ENCODE measurements at places on chromosomes 4 and X. TPM values are rescaled to one million over a fixed set of nuclear protein-coding genes. Genes with fewer than 3 reads are reported as not detected.

PPP3CA gene
- total RNA-seq = 21.9 TPM

RAB33A gene
- not detected for total RNA-seq

- no peaks in the 10 kb centered on the region for H3K4me1 ChIP-seq
- H3K27ac ChIP-seq = no peak overlapping the region
- no peaks in the 10 kb centered on the region for H3K36me3 ChIP-seq
- no peak for DNase-seq
Measured at GRCh38 chr4:104930298-104930697, 216.4 kb upstream of the TET2 start.

REELD1 gene
- 1.1 TPM for total RNA-seq

DNA sequence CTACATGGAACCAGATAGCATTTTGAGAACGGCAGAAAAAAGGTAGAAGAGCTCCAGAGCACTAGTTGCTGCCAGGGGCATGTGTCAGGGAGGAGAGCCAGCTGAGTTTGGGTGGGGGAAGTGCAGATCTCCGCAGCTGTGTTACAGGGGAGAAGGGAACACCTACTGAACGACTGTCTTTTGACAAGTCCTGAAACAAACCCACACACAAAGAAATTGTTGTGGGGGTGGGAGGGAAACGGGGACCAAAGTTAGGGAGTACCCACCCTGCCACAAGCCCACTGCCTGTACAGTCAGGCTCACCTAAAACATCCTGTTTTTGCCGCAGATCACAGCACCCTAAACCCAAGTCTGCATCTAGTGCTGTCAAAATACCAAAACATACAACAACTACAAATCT, 55.5 kb downstream of the LEF1 start:
- DNase-seq = no peak
- H3K4me1 ChIP-seq = no peaks in the 10 kb centered on the region
- H3K4me3 ChIP-seq = no peak overlapping the region

GRCh38 chr4:110415041-110415440, 60.9 kb upstream of the ENPEP start:
- H3K36me3 ChIP-seq = no peaks in the 10 kb centered on the region
- no peak overlapping the region for H3K27ac ChIP-seq
- H3K4me3 ChIP-seq = no peak overlapping the region
- no peaks in the 10 kb centered on the region for H3K4me1 ChIP-seq
- no peaks in the 10 kb centered on the region for H3K27me3 ChIP-seq
- no peak for DNase-seq

DNA sequence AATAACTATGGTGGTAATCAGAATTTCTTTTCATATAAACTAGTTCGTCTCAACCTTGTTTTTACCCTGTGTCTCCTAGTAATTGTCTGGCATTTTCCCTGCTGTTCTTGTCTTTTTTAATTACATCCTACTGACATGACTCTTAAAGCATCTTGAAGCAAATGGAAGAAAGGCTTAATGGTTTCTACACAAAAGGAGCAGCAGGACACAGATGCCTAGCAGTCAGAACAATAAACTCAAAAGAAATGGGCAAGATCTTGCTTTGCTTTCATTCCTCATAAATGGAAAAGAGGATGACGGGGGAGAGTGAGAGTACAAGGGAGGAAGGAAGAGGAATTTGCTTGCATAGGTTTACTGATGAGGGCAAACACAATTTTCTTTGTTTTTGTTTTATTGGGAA, 293.2 kb upstream of the EMCN start:
- H3K4me1 ChIP-seq = peaks cover 10% of the 10 kb centered on the region
- H3K4me3 ChIP-seq = no peak overlapping the region
- DNase-seq = no peak
- no peak overlapping the region for H3K27ac ChIP-seq

EXOC1L gene
- not detected for total RNA-seq

- H3K27ac ChIP-seq = no peak overlapping the region
- DNase-seq = no peak
- no peaks in the 10 kb centered on the region for H3K4me1 ChIP-seq
- no peaks in the 10 kb centered on the region for H3K36me3 ChIP-seq
- H3K4me3 ChIP-seq = no peak overlapping the region
- H3K27me3 ChIP-seq = no peaks in the 10 kb centered on the region
Measured at GRCh38 chr4:174919886-174920423, 1.8 kb downstream of the ADAM29 start.

DNA sequence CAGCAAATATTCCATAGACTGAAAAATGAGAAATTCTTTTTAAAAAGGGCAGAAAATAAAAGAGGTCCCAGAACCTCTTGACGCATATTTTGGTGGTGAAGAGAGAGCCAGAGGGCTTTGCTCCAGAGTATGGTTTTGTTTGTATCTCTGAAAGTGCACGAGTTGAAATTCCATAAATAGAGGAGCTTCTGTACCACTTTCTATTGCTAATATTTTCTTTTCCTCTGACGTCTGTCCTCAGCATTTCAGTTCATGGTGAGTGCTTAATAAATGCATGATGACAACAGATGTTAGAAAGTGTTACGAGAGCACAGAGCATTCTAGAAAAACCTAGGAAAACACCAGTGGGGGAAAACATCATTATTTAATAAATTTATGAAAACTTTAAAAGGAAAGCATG, 145.6 kb downstream of the AMELX start:
- H3K4me1 ChIP-seq = no peaks in the 10 kb centered on the region
- H3K36me3 ChIP-seq = no peaks in the 10 kb centered on the region
- H3K27me3 ChIP-seq = no peaks in the 10 kb centered on the region
- peak overlapping the region; percentile 78 for H3K27ac ChIP-seq
- no peak for DNase-seq

GRCh38 chrX:103776546-103776945, at the start of gene PLP1:
PLP1 (plus strand) TSS chrX:103776840; CDS start chrX:103776996, 156 bp downstream.
- H3K4me3 ChIP-seq = no peak within 1 kb of the TSS
- H3K36me3 ChIP-seq = no peaks in the 10 kb centered on the region
- no peak for DNase-seq
- no peak within 1 kb of the TSS for H3K27ac ChIP-seq
- no peaks in the 10 kb centered on the region for H3K27me3 ChIP-seq

DNA sequence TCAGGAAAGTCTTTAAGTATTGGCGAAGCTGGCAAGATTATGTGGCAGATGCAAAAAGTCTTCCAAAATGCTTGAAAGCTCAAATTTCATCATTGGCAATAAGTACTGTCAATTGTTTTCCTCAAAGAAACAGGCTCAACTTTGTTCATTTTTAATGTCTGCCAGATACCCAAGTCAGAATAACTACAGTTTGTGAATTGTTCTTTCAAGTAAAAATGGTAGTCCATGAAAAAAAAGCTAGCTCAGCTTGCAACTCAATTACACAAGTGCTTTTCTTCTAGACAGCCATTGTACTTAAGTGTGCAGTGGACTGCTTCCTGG, 70.5 kb downstream of the AFF1 start:
- H3K27me3 ChIP-seq = no peaks in the 10 kb centered on the region
- no peaks in the 10 kb centered on the region for H3K36me3 ChIP-seq
- DNase-seq = no peak
- H3K4me1 ChIP-seq = peaks cover 24% of the 10 kb centered on the region
- H3K4me3 ChIP-seq = peak overlapping the region; percentile 85
- H3K27ac ChIP-seq = peak overlapping the region; percentile 94

- DNase-seq = no peak
- H3K27ac ChIP-seq = no peak overlapping the region
- no peaks in the 10 kb centered on the region for H3K36me3 ChIP-seq
- no peaks in the 10 kb centered on the region for H3K27me3 ChIP-seq
Measured at GRCh38 chrX:9370893-9371292, 94.0 kb upstream of the TBL1X start.

- H3K36me3 ChIP-seq = no peaks in the 10 kb centered on the region
- no peaks in the 10 kb centered on the region for H3K27me3 ChIP-seq
- no peak for DNase-seq
- H3K27ac ChIP-seq = no peak overlapping the region
- no peaks in the 10 kb centered on the region for H3K4me1 ChIP-seq
Measured at GRCh38 chrX:96918864-96919263, 35.2 kb downstream of the RPA4 start.

DNA sequence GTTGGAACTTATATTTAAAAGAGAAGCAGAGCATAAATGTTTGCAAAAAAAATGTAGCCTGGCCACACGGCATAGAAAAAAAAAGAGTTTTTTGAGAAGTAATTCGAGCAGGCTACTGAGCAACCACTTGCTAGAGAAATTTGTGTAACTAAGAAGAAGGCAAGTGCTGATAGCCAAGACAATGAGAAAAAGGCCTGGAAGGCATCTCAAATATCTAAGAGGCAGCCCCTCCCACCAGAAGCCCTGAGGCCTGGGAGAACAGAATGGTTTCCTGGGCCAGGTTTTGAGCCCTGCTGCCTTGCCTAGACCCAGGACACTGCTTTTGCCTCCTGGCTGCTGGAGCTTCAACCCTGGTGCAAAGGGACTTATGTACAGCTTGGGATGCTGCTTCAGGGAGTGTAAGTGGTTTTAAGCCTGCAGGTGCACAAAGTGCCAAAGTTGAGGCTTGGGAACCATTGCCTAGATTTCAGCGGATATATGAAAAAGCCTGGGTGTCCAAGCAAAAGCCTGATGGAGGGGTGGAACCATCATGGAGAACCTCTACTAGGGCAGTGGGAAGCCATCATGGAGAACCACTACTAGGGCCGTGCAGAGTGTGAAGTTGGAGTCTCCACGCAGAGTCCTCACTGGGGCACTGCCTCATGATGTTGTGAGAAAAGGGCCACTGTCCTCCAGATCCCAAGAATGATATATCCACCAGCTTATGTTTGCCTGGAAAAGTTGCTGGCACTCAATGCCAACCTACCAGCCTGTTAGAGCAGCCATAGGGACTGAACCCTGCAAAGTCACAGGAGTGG, 9.7 kb downstream of the TECRL start:
- no peaks in the 10 kb centered on the region for H3K27me3 ChIP-seq
- H3K4me1 ChIP-seq = no peaks in the 10 kb centered on the region
- H3K27ac ChIP-seq = no peak overlapping the region
- DNase-seq = no peak

GRCh38 chr4:6192245-6192644, 8.1 kb downstream of the JAKMIP1 start:
- H3K27ac ChIP-seq = no peak overlapping the region
- no peaks in the 10 kb centered on the region for H3K4me1 ChIP-seq
- no peak for DNase-seq
- H3K36me3 ChIP-seq = no peaks in the 10 kb centered on the region

DNA sequence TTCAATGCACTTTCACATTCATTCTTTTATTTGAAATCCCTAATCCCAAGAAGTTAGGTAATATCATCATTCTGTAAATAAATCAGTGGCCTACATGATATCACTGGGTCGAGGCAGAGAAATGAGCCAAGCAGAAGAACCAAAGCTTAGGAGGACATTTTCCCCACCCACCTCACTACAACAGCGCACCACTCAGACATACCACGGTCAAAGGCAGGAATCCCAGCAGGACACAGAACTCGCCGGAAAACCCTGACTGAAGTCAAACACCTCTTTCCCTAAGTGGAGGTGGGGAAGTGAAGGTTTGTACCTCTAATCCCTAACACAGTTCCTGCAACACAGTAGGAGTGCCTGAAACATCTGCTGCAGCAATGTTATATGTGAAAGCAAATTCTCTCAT, 21.5 kb downstream of the RELL1 start:
- H3K4me1 ChIP-seq = peaks cover 48% of the 10 kb centered on the region
- H3K27ac ChIP-seq = no peak overlapping the region
- H3K4me3 ChIP-seq = no peak overlapping the region
- no peaks in the 10 kb centered on the region for H3K27me3 ChIP-seq

- H3K27me3 ChIP-seq = no peaks in the 10 kb centered on the region
- H3K27ac ChIP-seq = no peak overlapping the region
- DNase-seq = no peak
Measured at GRCh38 chr4:139144161-139144859, 32.7 kb downstream of the ELF2 start.

DNA sequence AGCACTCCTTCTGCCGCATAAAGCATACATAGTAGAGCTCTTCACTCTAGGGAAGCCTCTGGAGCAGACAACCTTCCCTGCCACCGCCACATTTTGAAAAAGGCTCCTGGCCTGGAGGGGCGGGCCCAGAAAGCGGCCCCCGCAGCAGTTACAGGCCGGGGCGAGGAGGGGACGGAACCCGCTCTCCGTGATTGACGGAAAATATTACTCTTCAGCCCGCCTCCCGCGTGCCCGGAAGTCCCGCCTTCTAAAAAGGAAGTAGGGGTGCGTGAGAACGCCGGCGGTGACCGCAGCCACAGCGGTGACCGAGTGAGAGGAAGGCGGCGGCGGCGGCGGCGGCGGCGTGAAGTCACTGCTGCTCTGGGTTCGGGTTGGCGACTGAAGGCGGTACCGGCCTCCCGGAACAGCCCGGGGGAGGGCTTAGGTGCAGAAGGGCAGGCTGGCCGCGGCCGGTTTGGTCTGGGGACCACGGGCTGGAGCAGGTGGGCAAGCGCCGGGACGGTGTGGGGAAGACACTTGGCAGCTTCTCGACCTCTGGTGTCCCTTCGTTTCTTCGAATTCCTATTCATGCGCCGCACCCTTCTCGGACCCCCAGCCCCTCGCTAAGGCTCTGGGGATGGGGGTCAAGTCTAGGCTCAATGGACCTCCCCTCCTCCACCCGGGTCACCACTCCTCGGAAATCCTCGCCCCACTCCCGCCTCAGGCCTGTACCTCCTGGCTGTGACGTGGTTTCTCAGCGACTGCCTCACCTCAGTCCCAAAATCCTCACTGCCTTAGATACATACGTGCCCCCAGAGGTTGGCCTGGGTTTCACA, at the start of gene HCCS:
HCCS (plus strand) TSS at position 296 of the 815 bp plus-strand sequence. CDS start 729 bp downstream, outside the sequence.
- H3K27ac ChIP-seq = peak within 1 kb of the TSS; percentile 35
- H3K4me1 ChIP-seq = peaks cover 5% of the 10 kb centered on the region
- peak; percentile 32 for DNase-seq
- H3K36me3 ChIP-seq = peaks cover 4% of the 10 kb centered on the region

DNA sequence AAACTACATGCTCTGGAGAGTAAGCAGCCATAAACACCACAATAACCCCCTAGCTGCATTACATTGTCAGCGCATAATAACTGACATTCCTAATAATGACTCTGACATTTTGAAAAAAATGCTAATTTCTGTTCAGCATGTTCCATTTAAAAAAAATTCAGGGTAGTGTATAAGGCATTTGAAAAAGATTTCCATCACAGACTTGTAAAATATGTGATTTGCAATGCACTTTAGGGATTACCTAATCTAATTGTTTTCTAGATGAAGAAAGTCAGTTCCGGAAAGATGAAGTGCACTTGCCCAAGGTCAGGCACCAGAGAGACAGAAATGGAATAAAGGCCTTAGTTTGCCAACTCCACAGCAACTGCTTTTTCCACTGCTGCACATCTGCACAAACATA, 55.3 kb downstream of the FANCB start:
- H3K27me3 ChIP-seq = no peaks in the 10 kb centered on the region
- no peaks in the 10 kb centered on the region for H3K4me1 ChIP-seq
- no peak overlapping the region for H3K27ac ChIP-seq
- no peaks in the 10 kb centered on the region for H3K36me3 ChIP-seq

NXF3 gene
- 0.49 TPM for total RNA-seq

DNA sequence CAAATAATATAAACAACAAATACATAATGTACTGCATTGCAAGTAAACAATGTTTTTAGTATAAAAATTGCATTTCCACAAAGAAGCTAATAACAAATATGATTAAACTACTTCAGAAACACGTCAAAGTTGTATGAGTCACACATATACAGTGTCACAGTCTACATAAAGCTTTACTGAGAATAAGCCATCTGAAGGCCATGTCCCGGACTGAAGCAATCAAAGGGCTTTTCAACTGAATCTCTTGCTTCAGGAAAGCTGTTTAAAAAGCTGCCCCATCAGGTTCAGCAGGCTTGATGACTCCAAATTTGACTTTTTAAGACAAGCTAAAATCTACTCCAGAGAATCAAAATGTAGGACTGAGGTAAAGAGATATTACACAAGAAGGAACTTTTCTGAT, 1476.8 kb downstream of the ADGRL3 start:
- H3K36me3 ChIP-seq = no peaks in the 10 kb centered on the region
- no peak overlapping the region for H3K4me3 ChIP-seq
- H3K4me1 ChIP-seq = no peaks in the 10 kb centered on the region
- H3K27ac ChIP-seq = no peak overlapping the region
- no peaks in the 10 kb centered on the region for H3K27me3 ChIP-seq
- DNase-seq = no peak
